ENCODE measurements at places on chromosomes 1 and 21.

DNA sequence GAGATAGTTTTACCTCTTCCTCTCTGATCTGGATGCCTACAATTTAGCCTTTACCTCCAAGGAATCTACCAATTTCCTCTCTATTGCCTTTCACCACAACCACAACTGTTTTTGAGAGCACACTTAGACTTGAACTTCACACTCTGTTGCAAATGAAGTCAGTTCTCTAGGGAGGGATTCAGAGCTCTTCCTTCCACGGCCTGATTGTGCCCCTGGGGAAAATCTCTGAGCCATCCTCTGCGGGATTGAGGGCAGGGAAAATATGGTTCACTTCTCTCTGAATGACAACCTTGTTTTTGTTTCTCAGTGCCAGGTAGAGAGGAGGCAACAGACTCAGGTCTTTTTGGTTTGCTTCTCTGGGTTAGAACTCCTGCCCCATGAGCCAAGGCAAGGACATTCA lies 35.4 kb upstream of the BCL10 start:
- DNase-seq, result no peak

DNA sequence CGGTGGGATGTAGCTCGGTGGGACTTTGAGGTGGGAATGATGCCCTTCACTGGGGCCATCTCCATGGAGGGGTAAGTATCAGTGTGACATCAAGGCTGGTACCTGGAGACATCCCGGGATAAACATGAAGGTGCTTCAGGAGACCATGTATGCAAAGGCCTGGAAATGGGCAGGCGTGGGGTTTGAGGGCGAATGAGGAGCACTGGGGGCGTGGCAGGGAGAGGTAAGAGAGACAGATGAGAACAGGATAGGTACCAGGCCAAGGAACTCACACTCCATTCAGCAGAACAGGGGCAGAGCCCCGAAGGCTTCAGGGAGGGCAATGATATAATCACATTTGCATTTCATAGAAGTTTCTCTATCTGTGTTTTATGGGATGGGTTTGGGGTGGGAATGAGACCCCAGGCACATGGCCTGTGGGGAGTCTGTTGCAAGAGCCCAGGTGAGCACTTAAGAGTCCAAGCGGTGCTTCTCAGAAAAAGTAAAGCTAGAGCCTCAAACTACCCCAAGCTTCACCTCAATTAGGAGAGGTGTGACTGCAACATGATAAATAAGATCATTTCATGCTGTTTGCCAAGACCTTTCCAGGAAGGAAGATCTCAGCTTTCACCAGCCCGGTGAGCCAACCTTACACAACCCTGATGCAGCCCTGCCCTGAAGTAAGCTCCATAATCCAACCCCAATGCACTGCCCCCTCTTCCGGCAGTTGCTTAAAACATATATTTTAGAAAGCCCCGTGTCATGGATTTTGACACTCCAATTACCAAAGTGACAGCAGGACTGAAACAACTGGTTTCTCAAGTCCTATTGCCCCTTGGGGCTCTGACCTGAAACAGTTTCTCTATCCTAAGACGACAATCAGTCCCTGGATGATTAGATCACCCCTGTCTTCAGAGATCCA lies 7.4 kb downstream of the S100A9 start:
- DNase-seq, result peak; percentile 60

GRCh38 chr1:27662261-27662660 lies 9.7 kb downstream of the IFI6 start:
- DNase-seq, result no peak

GRCh38 chr1:5914676-5915365 lies 77.4 kb downstream of the NPHP4 start:
- peak; percentile 50 for DNase-seq

- DNase-seq, result no peak
Measured at GRCh38 chr1:185156288-185156853, 382 bp downstream of the TRMT1L start.

- no peak for DNase-seq
Measured at GRCh38 chr1:101826416-101826815, 170.3 kb downstream of the OLFM3 start.

DNA sequence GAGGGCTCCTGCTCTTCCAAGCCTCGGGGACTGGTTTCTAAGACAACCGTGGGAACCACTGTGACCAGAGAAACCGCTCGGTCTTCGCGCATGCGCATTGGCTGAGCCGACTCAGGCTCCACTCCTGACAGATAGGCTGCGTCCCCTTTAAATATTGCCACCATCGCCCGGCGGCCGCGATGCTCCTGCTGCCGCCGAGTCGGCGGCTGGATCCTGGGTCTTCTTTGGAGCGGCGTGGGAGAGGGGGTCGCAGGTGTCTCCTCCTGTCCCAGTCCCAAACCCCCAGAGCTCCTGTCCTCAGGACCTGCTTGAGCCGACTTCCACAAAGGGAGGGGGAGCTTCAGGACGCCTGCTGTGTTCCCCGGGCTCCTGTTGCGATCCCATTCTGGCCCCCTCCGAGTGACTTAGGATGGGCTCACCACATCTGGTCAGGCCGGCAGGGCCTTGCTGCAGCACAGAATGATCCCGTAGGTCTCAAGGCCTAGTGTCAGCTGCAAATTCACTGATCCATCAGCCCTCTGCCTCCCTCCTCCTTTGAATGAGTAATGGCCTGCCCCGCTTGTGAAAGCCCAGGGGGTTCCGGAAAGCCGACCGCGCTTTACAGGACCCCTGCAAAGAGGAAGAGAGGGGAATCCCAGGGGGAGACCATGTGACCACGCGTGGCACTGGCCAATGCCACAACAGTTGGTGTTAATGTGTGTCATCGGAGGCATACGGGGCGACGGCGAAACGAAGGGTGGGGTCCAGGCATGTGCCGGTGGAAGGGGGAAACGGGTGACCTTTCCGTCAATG lies 683.2 kb upstream of the TPTE start:
- peak; percentile 72 for DNase-seq

DNA sequence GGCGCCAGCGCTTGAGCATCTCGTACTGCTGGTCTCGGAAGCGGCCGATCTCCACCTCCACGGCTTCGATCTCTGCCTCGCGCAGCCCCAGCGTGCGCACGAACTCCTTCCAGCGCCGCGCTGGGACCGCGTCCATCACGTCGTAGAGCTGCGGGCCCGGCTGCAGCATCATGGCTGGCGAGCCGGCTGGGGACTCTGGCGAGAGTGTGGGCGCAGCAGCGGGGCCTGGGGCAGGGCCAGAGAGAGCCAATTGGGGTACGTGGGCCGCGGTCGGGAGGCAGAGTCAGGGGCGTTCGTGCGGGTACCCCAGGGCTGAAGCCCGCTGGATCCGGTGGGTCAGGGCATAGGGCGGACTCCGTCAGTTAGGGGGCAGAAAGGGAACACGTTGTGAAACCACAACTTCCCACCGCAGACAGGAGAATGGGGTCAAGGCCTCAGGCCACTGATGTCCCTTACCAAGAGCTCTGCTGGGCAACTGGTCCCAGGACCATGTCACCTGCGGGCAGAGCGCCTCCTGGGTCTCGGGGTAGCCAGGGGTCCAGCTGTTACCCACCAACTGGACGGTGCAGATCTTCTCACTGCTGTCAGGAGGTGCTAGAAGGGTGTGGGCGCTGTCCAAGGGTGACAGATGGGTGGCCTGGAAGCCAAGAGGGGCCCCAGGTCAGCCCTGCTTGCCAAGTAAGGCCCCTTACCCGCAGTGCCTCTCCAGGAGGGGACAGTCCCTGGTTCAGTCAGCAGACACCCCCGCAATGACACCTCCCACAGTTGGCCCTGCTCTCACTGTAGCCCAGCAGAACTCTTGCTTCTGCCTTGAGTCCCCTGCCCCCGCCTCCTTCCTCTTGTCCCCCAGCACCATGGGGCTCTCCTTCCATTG lies 4.2 kb downstream of the TNFRSF25 start:
- no peak for DNase-seq

DNA sequence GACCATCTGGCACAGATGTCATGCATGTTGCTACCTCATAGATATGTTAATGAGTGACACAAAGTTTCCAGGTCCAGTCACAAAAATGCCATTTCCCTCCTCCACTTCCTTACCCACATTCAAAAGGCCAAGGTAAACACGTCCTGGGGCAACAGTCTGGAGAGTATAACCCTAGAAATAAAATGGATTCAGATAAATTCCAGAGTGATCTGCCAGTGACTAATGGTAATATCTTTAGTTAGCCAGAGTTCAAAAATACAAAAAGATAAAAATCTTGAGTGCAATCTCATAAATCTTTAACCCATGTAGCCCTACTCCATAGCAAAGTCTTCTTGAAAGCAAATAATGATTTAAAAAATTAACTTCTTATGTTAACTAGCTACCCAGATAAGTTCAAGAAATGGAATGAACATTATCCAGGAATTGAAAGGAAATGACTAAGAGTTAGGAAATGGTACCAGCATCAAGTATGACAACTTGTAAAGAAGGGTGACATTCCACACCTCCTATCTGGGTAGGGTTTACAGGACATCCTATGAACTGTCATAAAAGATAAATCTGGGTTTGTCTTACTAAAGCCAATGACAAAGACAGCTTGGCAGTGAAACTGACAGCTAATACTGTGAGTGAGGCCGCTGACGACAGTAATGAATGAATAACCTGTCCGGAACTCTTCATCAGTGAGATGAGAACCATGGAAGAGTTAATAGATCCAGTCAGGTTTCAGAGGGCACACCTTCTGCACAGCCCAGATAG lies 18.1 kb downstream of the RGS2 start:
- DNase-seq, result no peak

DNA sequence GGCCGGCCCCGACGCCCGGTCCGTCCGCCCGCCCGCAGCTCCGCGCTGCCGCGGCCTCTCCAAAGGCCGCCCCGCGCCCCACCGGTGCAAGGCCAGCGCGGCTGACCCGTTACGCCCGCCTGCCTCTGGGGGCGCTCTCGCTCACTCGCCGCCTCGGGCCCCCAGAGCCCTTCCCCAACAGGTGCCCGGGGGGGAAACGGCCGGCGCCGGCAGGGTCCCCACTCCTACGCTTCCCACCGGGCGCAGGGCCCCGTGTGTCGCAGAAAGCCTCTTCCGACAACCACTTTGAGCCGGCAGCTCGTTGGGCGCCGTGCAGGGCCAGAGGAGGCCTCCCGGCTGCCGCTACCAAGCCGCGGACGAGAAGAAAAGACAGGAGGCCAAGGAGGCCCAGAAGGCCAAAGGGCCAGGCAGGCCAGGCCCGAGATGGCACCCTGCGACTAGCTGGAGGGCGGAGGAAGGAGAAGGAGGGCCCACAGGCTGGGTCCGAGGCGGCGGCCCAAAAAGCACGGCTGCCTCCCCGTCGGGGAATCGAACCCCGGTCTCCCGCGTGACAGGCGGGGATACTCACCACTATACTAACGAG lies 64.9 kb upstream of the FCGR2A start:
- no peak for DNase-seq

DNA sequence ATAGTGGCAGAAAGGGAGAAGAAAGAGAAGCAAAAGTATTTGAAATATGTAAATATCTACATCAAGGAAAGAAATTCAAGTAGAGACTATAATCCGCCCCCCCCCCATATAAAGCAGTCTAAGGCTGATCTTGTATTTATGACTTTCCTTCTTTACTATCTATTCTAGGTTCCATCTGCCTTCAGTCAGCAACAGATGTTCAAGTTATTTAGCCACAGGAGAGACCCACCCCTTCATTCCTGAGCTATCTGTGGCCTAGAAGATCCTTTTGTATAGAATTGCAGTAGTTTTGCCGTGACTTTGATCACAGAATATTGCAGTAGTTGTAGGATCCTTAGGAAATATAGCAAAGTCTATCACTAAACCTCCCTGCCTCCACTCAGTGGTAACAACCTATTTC lies 10.7 kb upstream of the BSDC1 start:
- DNase-seq, result no peak

DNA sequence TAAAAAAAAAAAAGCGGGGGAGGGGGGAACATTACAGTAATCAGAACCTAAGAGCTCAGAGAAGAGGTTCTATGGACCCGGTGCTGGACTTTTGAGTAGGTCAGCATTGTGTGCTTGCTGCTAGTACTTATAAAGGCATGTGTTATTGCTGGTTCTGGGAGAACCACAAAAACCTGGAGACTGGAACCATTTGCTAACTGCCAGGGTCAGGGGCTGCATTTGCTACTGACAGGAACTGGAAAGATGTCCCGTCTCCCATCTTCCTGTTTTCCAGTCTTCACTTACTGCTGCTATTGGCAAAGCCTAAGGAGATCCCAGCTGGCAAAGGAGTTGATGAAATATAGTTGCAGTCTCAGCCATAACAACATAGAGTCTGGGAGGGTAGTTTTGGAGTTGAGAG lies 4.3 kb downstream of the RNF2 start:
- no peak for DNase-seq

DNA sequence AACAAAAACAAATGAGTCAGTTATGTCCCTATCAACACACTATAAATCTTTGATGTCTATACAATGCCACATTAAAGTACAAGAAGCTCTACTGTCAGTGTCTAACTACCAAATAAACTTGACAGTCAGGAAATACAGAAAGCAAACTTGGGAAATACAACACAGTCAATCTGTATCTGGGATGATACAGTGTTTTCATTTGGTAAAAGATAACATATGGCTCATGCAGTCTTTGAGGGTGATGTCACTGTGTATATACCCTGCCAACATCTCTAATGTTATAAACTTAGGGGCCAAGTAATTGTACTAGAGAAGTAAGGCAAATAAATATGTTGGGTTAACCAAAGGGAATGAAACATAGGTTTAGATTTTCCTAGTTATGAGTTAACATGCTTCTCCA lies 552.5 kb upstream of the ADAMTS5 start:
- DNase-seq, result no peak

GRCh38 chr21:34201001-34201400 lies 127.6 kb downstream of the MRPS6 start:
- DNase-seq, result no peak

DNA sequence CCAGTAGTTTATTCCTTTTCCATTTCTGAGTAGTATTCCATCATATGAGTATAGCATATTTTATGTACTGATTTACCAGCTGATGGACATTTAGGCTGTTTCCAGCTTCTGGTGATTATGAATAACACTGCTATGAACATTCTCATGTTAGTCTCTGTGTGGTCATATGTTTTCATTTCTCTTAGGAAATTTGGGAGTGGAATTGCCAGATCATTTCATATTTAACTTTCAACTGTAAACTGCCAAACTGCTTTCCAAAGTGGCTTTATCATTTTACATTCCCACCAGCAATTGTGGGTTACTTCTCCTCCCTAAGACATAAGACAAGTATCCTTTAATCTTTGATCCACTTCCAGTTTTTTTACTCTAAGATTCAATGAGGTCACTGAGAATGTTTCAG lies 85.7 kb upstream of the RALGPS2 start:
- DNase-seq, result no peak

DNA sequence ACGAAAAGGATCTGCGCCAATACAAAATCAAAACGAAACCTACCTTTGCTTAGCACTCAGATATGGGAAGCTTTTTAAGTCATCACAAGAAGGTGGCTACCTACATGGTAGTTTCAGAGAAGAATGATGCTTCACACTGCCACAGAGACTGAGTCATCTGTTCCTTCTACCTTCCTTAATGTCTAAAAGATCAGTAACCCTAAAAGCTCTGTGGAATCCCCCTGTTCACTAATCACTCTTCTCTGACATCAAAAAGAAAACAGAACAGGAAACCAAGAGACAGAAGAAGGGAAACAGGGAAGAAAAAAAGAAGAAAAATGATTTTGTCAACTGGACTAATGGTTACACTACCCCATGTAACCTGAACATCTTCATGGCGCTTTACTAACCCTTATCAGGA lies 177.2 kb downstream of the SMYD3 start:
- no peak for DNase-seq
